ENCODE measurements at places on chromosomes 3 and 15. TPM values are rescaled to one million over a fixed set of nuclear protein-coding genes. Genes with fewer than 3 reads are reported as not detected.

The SLC6A1 gene
- not detected for total RNA-seq

The HDGFL3 gene
- total RNA-seq: 1.2 TPM

The FILIP1L gene
- total RNA-seq: 0.37 TPM

DNA sequence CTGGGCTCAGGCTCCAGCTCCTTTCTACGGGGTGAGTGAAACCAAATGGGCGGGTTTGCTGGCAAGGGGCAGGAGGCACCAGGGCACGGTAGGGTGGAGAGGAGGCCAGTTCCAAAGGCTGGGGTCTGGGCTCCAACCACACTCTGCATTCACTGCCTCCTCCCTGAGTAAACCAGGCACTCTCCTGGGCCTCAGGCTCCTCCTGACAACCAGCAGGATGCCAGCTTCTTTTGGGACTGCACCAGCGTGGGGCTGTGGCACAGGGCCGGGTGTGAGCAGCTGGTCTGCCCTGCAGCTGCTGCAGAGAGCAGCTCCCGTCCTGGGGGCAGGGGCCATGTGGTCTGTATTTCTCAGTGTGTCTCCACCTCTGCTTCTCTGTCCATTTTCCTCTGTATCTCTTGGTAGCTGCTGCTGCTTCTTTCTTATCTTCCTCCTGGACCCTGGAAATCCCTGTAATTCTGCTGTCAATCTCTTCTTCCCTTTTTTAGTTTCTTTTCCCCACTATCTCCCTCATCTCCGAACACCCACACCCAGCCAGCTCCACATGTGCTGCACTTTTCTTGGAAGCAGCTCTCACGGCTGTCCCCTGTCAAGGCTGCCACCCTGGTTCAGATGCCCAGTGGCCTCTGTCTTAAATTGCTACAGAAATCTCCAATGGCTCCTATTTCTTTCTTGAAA, 54.9 kb upstream of the TBC1D21 start:
- H3K27ac ChIP-seq: no peak overlapping the region
- no peaks in the 10 kb centered on the region for H3K36me3 ChIP-seq
- no peak overlapping the region for H3K4me3 ChIP-seq
- DNase-seq: no peak
- H3K27me3 ChIP-seq: no peaks in the 10 kb centered on the region
- no peaks in the 10 kb centered on the region for H3K4me1 ChIP-seq

DNA sequence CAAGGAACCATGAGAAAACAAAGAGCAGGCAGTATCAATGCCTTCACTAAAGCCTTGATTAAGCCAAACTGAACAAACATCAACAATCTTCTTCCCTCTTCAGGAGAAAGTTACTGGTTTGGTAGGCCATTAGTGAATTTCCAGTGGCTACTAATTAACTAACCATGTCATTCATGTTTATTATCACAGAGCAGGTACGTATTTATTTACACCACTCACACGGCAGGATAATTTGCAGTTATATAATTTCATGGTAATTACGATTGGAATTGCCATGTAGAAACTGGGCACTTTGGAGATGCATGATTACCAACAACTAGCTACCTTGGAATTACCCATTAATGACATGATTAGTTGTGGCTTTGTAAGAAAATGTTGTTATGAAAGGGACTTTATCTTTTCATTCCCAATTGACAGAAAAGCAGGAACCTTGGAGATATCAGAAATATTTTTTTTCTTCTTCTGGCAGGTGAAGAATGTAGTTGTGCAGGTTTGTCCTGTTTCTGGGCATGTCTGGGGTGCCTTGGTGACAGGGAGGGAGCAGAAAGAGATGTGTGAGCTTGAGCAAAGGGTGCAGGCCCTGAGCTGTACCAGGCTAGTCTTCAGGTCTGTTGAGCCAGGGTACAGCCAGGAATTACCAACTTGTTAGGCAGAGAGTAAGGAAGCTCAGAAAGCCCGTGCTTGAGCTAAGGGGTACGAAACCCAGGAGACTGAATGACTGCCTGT, 310.7 kb downstream of the RORA start:
- no peak overlapping the region for H3K27ac ChIP-seq
- no peak overlapping the region for H3K4me3 ChIP-seq
- H3K4me1 ChIP-seq: peaks cover 10% of the 10 kb centered on the region
- no peaks in the 10 kb centered on the region for H3K36me3 ChIP-seq
- no peaks in the 10 kb centered on the region for H3K27me3 ChIP-seq

All from CD4-positive, CD25-positive, alpha-beta regulatory T cell (primary cell).